ENCODE measurements at places on chromosomes 2 and 18.
A peak's percentile ranks its signal among the peaks of the same experiment; 100 is the strongest.

DNA sequence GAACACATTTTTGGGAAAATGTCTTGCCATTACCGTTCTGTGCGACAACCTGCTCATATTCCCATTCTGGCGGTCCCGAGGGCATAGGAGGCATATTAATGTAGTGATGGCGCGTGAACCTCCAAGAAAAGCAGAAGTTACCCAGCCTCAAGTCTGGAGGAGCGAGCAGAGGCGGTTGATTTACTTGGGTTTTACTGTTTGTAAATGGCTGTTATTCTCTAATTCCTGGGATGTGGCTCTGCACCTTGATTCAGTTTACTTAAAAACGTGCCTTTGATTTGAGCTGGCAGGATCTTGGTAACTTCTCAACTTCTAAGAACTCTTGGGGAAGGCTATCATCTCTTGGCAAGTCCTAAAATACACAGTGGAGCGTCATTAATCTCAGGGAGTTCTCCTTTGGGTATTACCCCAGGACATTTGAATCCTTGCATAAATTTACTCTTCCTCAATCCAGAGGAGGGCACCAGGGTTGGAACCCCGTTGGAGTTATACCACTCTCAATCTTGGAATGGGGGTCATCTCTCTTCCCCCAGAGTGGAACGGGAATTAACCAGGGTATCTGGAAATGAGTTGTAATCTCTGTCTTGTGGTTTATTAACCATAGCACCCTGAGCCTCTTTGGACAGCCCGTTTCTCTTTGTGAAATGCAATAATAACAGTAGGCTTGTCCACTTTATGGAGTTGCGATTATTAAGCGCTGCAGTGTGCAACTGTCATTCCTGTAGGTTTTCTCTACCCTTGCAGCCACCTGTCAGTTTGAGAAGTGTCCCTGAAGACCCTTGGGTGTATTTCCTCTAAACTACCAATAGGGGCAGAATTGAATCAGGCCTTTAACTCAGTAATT, 2.1 kb downstream of the HK2 start:
- DNase-seq = peak; percentile 17

GRCh38 chr2:128501006-128501690, 182.5 kb upstream of the HS6ST1 start:
- DNase-seq = no peak

GRCh38 chr18:75785206-75785605, 357.7 kb upstream of the SMIM21 start:
- no peak for DNase-seq

DNA sequence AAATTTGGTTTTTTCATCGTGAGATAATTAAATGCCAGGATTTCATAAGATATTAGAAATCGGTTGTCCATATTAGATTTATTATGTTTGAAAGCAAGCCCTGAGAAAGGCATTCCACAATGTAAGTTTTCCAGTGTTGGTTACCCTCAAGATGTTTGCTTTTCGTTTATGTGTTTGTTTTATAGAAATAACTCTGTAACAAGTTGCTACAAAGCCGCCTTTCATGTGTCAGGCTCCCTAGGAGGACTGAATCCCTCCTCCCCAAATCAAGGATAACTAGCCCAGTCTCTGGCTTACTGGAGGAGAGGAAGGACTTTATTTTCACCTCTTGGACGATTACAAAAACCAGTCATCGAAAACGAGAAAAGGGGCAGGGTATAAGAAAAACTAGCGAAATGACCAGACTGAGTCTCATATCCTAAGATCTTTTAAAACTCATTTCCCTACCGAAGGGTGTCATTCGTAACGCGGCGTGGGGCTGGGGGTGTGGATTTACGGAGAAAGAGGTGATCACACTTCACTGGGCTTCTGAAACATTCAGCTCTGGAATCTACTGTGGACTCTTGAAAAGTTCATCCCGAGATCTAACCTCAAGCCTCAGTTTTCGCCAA, 1.0 kb upstream of the PEX13 start:
- DNase-seq = peak; percentile 50

DNA sequence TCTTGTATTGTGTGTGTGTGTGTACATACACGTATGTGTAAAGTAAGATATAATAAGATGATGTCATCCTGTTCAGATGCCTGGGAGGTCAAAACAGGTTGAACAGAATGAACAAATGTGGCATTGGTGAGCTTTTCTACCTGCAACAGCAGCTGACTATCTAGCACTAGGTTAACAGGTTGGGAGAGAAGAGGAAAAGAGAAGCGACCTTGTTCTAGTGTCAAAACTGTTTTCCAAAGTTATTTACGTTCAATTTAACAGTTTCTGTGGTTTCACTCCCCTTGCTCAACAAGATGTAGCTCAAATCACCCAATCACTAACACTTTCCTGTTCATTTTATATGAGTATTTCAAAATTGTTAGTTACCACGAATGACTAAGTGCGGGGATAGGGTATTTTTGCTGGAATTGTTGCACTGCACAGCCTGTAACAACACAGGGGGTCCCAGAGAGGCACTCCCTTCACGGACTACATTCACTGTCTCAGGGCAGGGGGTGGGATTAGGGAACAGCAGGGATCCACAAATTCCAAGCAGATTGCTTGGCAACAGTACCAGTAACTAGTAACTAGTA, 67.5 kb upstream of the DTNB start:
- no peak for DNase-seq

DNA sequence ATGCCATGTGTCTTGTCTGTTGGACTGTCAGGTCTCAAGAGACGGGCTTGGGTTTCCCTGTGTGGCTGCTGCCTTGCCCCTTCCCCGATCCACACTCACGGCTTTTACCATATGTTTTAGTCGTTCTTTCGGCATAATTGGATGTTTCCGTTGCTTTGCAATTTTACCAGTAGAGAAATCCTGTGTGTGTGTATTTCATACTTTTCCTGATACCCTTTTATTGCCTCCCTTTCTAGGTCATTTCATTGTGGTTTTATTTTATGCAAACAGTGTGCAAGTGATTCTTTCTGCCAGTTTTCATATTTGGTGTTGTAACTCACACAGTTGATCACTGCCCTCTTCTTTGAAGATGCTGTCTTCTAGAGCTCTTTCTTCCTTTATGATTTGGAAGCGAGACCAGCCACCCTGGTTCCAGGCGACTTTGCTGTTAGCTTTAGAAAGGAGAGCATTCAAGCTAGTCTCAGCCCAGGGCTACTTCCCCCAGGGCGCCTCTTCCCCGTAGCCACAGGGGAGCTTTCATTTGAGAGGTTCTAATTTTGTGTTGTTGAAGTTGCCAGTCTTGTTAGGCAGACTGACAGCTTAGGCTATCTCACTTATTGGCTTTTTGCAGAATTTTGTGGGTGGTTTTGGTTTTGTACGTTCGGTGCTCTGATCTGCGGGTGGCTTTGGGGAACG, 17.0 kb downstream of the SH3BP4 start:
- DNase-seq = no peak

DNA sequence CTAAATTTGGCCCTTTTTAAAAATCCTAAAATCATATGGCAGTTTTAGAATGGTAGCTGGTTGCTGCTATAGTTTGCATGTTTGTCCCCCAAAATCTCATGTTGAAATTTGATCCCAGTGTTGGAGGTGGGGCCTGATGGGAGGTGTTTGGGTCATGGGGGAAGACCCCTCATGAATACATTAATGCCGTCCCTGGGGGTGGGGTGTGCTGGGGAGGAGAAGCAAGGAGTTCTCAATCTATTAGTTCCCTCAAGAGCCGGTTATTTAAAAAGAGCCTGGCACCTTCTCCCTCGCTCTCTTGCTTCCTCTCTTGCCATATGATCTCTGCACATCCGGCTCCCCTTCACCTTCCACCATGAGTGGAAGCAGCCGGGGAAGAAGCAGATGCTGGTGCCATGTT, 20.8 kb downstream of the GPATCH11 start:
- DNase-seq = no peak

- no peak for DNase-seq
Observed at GRCh38 chr18:31112804-31113203, 10.6 kb upstream of the DSC2 start.

Measured in stimulated activated CD4-positive, alpha-beta T cell treated with anti-CD3 and anti-CD28 coated beads, Interleukin-4, amount 100 ng/mL, for 24 hours (primary cell).